Activated CD8-positive, alpha-beta memory T cell treated with anti-CD3 and anti-CD28 coated beads for 1 hour (primary cell): ENCODE measurements at places on chromosomes 6 and 20.

DNA sequence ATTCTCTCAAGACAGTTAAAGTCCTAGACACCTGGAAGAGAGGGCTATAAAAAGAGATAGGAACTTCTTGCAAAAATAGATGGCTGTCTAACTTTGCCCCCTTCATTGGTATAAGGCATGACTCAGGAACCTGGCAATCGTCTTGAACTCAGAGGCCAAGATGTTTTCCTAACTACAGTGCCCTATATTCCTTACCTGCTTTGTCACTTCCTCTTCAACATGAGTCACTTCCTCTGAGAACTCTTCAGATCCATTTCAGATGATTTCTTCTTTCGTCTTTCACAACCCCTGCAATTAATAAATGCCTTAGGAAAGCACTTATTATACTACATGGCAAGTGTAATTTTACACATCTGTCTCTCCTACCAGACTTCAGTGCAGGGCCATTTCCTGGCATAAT, 83.5 kb downstream of the HAO1 start:
- DNase-seq, result no peak

- DNase-seq, result no peak
Observed at GRCh38 chr6:51459958-51460357, 627.5 kb downstream of the PKHD1 start.

DNA sequence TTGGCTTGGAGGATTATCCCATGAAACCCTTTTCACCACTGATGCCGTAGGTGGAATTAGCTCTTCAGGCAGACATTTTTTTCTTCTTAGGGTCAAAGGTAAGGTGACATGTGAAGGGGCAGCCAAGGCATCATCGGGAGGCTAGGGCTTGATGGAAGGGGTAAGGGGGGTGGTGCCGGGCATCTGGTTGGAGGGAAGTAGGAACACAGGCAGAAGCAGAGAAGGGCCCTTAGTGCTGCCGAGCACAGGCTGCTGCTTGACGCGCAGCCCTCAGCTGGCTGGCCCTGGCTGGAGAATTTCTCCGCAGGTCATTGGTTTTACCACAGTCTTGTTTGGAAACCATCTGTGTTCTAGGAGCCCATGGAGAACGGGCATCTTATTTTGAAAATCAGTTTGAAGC, 54.7 kb downstream of the TRAF3IP2 start:
- DNase-seq, result no peak

DNA sequence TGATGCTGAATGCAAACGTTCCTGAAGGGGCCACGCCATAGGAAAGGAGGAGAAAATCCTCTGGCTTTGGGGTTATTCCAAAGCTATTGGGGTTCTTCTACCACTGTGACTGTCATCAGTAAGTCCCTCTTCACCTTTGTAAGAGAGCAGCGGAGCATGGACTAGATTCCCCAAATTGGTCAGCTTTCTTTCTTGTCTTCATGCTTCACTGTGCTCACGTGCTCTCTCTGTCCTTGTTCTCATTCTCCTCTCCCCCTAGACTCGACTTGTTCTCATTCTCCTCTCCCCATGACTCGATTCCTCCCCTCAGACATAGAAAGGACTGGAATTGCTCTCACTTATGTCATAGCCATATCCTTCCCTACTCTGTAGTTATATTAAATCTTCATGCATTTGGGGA, 54.8 kb upstream of the ADGRG6 start:
- no peak for DNase-seq

- no peak for DNase-seq
Observed at GRCh38 chr20:44711237-44711636, 3.9 kb upstream of the CCN5 start.

DNA sequence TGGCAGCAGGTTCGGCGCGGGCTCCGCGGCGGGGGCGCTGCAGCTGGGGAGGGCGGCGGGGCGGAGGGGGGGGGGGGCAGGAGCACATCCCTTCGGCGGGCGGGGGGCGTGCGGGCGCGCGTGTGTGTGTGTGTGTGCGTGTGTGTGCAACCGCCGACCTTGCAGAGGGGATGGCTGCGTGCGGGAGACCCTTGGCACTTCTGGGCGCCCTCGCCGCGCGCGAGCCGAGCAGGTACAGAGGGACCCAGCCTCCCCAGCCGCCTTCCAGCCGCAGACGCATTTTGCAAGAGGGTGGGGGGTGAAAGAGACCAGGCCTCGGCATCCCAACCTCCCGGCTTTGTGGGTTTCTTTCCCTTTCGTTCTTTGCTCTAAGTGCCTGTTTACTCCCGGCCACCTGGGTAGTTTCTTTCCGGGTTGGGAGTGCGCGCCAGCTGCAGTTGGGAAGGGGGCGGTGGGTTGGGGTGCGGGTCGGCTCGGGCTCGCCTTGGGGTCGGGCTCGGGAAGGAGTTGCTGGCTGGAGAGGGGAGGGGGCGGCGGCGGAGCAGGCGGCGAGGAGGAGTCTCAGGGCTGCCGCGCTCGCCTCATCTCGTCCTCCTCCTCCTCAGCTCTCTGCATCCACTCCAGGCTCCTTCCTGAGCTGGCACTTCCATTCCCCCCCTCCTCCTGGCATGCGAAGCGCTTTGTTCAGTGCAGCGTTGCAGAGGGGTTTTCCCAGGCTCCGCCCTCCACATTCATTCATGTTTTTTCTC, 620 bp downstream of the HIVEP1 start:
- peak; percentile 45 for DNase-seq

DNA sequence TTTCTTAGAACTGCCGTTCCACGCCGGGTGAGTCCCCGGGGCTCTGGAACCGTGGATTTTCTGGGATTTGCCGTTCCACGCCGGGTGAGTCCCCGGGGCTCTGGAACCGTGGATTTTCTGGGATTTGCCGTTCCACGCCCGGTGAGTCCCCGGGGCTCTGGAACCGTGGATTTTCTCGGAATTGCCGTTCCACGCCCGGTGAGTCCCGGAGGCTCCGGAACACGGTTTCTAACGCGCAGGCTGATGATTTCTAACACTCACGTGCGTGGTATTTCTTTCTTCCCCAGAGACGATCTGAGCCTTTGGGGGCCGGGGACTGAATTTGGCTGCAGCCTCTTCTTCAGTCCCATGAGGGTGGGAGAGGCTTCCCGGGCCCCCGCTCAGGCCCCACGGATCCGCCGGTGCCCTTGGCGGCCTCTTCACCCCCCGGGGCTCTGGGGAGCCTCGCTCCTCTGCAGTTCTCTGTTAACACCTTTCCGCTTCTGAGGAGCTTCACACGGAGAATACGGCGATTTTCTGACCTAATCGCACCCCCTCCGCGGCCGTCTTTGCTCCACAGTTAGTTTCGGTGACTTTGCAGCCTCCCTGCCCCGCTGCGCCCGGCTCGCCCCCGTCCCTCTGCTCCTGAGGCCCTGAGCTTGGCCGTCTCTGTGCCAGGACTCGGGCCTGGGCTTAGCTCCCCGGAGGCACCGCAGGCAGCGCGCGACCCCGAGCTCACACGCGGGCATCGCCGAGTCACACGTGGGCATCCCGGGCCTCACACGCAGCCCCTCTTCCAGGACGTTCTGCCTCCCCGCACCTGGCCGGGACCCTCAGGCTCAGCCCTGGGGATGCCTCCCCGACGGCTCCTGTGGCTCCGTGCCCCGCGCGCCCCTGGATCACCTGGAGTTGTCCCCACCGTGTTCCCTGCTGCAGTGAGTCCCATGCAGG, 7.2 kb upstream of the KIF25 start:
- no peak for DNase-seq

DNA sequence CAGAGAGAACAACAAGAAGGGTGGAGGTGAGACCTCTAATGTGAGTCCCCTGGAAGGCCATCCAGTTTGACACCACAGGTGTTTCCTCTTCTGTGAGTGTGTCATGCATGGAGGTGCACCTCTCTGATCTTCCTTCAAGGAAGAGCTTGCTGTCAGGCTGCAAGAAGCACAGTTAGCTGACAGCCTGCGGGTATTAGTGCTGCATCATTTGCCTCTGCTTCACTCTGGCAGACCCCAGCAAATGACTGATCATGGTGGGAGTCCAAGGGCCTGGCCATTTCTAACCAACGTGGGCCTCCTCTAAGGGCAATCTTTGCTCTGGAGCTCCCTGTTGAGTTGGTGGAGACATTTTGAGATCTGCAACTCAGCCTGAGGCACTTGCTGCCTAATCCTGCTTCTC, 206.3 kb downstream of the EPHA7 start:
- no peak for DNase-seq

DNA sequence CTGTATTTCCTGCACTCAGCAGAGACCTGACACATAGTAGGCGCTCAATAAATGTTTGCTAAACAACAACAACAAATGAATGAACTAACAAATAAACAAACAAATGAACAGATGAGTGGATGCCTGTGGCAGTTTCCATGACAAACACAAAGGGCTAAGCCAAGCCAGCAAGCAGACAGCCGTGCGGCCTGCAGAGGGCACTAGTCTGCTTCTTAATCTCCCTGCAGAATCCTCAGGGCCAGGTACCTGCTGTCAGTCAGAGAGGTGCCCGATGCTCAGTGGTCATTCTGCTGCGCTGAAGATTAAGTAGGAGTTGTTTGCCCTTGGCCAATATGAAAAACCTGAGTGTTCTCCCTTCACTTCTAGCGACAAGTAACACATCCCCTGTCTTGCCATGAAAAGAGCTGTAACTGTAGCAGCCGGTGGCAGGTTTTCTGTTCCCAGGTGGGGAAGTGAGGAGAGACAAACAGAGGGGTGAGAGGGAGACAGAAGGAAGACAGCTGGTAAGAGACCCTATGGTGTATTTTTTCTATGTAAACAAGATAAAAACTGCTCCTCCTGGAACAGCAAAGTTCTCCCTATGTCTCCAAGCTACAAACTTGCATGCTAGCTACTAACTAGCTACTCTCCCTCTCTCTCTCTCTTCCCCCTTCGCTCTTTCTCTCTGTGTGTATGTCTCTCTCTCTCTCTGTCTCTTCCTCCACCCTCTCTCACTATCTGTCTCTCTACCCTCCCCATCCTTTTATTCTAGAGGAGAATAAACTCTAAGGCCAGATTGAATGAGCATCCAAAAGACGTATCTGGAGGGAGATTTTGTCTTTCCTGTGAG, at the start of gene MC3R:
Gene MC3R, plus strand, starts transcription at position 779 of the 829 bp plus-strand sequence. CDS start 112 bp downstream, outside the sequence.
- peak; percentile 8 for DNase-seq

- DNase-seq, result no peak
Observed at GRCh38 chr6:45686841-45687569, 309.3 kb upstream of the SUPT3H start.

DNA sequence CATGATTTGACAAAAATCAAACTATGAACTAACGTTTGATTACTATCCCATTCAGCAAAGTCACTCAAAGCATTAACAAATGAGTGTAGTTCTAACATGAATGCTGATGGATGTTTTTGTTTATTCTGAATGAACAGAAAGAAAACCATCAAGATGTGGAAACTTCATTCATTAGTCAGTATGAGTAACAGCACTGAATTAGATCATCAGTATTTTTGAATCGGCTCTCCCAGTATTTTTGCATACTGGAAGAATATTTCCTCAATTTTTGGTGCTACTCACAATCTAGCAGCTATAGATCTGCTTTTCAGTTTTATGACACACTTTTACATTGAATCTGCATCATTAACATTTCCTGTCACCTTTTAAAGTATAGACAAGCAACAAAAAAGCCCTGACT, 63.8 kb upstream of the CD83 start:
- DNase-seq, result no peak

- no peak for DNase-seq
Observed at GRCh38 chr20:21303872-21304586, 898 bp downstream of the XRN2 start.

DNA sequence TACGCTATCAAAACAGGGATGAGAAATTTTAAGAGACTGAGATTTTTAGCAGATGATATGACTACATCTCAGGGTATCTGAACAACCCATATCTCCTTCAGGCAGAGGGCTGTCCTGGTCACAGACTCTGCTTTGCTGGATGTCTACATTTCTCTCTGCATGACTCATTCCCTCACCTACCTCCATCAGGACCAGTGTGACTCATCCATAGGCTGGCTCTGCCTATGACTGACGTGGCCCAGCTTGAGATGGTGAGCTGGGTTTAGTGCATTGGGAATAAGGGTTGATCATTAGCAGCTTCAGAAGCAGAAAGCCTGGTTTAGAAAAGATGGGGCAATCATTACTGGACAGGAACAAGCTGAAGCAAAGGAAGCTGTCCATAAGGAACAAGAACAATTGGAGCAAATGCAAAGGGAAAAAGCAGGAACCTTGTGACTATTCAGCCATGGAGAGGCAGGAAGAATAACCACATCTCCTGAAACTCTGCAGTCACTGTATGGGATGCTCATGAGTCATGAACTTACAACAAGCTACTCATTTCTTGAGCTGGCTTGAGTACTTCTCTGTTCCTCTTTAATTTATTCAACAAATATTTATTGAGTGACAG, 86.4 kb upstream of the CBLN4 start:
- no peak for DNase-seq

GRCh38 chr6:45690846-45691245, 313.1 kb upstream of the SUPT3H start:
- DNase-seq, result no peak

GRCh38 chr20:40008177-40008576, 680.9 kb downstream of the MAFB start:
- no peak for DNase-seq

DNA sequence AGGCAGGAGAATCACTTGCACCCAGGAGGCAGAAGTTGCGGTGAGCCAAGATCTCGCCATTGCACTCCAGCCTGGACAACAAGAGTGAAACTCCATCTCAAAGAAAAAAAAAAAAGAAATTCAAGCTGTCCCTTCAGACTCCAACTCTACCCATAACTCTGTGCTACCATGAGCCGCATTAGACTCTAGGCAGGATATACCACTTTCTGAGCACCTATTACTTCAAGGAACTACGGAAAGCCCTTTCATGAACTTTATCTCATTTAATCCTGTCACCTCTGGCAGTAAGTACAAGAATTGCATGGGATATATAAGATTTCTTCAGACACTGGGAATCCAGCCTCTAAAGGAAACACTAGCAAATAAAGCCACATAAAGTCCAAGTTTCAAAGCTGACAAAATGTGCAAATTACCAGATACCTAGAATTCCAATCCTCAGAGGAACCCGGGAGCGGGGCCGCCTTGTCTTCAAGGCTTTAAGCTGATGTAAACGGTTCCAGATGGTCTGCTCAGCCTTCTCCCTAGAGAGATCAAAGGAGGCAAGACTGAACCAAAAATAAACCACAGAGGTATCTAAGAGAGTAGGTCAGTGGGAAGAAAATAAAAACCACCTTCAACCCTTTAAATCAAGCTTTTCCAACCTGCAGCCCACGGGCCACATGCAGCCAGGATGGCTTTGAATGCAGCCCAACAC, 9.4 kb downstream of the CDK5RAP1 start:
- no peak for DNase-seq

GRCh38 chr6:45709781-45710220, 305.9 kb downstream of the CLIC5 start:
- no peak for DNase-seq

DNA sequence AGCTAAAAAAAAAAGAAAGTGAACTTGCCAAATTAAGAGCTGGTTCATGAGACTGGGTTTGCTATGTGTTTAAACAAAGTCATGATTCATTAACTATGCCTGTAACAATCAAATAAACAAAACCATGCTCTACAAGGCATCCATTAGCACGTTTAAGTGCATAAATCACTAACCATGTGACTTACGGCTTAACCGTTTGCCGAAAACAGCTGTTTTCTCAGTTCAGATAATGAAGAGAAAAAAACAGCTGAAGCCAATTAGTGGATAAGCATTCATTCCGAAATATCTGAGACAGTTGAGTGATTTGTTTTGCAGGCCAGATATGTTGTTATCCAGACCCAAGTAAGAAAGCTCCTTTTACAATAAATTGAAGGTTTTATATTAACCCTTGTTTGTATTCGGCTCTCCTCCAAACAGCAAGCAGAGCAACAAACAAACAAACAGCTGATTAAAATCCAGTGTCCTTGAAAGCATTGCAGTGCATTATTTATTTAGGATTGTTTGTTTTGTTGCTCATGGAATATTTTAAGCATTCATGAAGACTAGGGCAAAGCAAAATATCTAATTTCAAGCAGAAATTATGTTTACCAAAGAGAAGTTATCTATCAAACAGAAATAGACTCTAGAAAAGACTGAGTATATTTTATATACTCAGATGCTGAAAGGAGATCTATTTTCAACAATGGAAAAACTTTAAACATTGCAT, 343.5 kb downstream of the RFPL4B start:
- DNase-seq, result no peak
